ENCODE measurements at places on chromosomes 4 and X. TPM values are rescaled to one million over a fixed set of nuclear protein-coding genes. Genes with fewer than 3 reads are reported as not detected.

The CLGN gene
- 9.6 TPM for polyA plus RNA-seq

The PASD1 gene
- not detected for polyA plus RNA-seq

The PAGE2 gene
- not detected for polyA plus RNA-seq

The MGAT4D gene
- 0.12 TPM for polyA plus RNA-seq

The PNCK gene
- 131 TPM for polyA plus RNA-seq

Measured in spinal cord (tissue), 10 donors.